ENCODE measurements at places on chromosomes 16 and 17.
A peak's percentile ranks its signal among the peaks of the same experiment; 100 is the strongest.

GRCh38 chr16:86494039-86494564 is 16.2 kb upstream of the FOXF1 start:
- DNase-seq = no peak

DNA sequence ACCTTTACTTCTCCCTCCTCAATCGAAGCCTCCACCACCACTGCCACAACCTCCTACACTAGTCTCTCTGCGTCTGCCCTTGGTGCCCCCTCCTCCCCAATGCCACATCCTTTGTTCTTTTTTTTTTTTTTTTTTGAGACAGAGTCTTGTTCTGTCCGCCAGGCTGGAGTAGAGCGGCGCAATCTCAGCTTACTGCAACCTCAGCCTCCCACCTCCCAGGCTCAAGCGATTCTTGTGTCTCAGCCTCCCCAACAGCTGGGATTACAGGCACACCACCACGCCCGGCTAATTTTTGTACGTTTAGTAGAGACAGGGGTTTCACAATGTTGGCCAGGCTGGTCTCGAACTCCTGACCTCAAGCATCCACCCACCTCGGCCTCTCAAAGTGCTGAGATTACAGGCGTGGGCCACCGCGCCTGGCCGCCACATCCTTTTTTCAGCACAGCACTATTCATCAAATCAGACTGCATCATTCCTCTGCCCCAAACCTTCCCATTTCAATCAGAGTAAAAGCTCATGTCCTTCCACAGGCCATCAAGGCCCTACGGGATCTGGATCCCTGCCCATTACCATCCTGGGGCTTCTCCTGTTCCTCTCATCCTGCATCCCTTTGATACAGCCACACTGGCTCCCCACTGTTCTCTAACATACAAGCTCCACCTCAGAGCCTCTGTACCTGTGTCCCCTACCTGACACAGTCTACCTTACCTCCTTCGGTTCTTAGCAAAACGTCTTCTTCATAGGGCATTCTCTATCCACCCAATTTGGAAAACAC is 2.0 kb downstream of the KLHL11 start:
- no peak for DNase-seq

- peak; percentile 70 for DNase-seq
Measured at GRCh38 chr17:44095647-44096496, 25.3 kb downstream of the G6PC3 start.

- peak; percentile 92 for DNase-seq
Measured at GRCh38 chr17:66549731-66550207, 247.4 kb downstream of the PRKCA start.

DNA sequence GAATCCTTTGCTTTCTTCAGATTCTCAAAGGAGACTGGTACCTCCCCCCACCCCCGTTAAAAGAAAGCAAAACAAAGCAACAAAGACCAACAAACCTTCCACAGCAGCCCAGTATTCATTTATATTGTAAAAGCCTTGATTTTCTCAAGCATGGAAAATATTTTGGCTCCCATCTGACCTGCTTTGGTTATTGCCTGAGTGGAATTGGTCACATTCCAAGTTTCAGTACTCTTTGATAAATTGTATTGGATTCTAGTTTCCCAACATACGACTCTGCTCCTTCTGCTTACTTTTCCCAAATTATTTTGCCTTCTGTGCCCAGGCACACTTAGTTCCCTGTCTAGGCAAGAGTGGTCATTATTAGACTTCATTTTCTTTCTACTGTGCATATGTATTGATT is 1.3 kb downstream of the ABCC11 start:
- DNase-seq = no peak

GRCh38 chr17:44362949-44363612 is 572 bp downstream of the FAM171A2 start:
- no peak for DNase-seq

DNA sequence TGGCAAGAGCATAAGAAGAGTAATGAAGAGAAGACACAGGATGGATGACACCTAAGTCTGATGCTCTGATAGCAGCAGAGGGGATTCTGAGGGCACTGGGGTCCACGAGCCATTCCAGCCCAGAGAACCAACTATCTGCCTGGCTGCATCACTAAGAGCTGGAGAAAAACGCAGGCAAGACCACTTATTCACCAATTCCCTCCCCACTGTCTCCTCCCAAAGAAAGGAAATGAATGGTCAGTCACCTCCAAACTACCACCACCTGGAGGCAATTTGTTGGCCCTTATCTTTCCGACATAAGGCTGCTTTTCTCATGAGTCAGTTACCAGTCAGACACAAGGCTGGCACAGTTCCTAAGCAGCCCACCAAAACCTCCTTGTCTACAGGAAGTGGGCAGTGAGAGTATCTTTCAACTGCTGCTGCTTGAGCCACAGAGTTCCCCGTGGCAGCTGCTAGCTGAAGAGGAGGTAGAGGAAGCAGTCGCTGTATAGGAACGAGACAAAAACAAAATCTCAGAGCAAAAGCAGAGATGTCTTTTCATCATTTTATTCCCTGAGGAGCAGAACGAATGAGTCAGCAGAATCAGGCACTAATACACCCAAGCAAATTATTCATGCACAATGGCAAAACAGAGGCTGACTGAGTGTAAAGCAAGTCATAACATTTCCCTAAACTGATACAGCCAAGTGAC is 111.1 kb downstream of the SMG6 start:
- peak; percentile 95 for DNase-seq

DNA sequence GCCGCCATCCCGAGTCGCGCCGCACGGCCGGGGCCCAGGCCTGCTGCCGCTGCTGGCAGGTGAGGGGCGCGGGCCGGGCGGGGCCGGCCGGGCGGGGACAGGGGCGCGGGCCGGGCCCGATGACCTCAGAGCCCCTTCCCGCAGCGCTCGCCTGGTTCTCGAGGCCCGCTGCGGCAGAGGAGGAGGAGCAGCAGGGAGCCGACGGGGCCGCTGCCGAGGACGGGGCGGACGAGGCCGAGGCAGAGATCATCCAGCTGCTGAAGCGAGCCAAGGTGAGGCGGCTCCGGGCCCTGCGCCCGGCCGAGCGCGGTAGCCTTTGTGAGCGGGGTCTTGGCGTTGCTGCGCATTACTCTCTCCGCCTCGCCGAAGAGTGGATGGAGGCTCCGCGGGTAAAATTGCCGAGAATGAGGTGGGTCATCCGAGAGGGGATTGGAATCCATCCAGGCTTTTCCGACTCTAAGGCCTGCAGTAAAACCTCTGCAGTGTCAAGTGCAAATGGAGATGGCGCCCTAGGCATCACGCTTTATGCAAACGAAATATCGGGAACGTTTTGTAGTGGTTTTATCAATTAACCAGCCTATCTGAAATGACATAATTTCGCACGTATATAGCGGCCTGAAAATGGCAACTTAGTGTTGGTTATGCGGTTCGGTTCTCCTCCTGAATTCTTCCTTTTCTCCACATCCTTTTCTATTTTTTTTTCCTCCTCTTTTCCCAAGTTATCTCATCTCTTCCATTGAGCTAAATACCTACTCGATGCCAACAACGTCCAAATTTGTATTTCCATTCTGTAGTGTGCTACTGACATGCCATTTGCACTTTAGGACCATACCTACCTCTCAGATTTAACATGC is 577 bp downstream of the TTC19 start:
- no peak for DNase-seq

GRCh38 chr16:70495425-70496182 is 27.8 kb downstream of the COG4 start:
- DNase-seq = no peak

DNA sequence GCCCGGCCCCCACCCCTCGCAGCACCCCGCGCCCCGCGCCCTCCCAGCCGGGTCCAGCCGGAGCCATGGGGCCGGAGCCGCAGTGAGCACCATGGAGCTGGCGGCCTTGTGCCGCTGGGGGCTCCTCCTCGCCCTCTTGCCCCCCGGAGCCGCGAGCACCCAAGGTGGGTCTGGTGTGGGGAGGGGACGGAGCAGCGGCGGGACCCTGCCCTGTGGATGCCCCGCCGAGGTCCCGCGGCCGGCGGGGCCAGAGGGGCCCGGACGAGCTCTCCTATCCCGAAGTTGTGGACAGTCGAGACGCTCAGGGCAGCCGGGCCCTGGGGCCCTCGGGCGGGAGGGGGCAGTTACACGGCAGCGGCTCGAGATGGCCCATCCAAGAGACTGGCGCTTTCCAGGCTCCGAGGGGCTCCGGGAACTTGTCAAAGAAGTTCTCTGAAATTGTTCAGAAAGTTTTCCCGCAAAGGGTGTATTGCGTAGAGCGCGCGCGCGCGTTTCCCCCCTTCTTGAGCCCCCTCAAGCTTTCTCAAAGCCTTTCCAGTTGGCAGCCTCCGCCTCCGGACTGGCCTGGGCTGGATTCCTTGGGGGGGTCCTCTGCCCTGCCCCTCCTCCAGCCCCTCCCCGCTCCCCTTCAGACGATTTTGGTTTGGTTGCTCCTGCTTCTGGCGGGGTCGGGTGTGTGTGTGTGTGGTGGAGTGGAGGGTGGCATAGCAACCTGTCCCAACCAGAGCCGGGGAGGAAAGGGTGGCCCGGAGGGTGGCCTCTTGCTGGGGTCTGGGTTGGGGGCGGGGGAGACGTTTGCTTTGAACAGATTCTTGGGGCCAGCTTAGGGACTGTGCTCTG is 504 bp downstream of the ERBB2 start:
- DNase-seq = no peak

DNA sequence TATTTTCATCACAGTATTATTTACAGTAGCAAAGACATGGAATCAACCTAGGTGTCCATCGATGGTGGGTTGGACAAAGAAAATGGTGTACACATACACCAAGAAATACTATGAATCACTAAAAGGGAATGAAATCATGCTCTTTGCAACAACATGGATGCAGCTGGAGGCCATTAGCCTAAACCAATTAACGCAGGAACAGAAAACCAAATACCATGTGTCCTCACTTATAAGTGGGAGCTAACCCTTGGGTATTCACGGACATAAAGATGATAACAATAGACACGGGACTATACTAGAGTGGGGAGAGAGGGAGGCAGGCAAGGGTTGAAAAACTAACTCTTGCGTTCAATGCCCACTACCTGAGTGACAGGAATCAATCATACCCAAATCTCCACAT is 41.0 kb downstream of the MRPS23 start:
- no peak for DNase-seq

GRCh38 chr16:9258423-9259051 is 167.1 kb downstream of the HAPSTR1 start:
- DNase-seq = no peak

DNA sequence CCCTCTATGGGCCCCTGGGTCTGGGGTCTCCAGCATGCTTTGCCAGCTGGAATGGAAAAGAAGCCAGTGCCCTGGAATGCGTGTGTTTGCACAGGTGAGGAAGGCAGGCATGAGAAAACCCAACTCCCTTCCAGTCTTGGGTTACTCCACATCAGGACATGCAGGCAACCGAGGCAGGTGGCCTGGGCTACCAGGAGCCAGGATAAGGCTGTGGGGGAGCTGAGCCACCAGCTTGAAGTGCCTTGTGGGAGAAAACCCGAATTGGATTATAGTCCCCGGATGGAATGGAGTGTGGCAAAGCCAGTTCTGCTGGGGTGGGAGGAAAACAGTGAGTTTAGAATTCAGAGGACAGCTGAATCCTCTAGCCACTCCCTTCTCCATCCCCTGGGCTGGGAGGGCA is 7.2 kb downstream of the SRCIN1 start:
- DNase-seq = no peak

DNA sequence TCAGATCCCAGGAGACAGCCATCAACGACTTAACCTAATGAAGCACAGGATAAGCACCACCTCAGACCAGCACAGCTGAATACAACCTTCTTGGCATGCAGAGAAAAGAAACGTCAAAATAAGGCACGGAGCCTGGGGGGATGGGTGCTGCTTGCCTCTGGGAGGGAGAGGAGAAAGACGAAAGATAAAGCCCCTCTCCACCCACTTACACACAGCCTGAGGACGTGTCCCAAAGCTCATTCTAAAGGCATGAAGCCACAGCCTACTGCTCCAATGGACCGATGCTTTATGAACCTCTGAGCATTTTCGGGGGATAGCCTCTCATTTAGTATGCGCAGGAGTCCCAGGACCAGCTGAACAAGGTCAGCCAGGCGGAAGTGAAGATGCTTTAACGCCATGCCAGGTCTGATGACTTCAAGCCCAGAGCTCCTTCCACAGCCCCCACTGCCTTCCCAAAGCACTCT is 31.1 kb downstream of the ST3GAL2 start:
- DNase-seq = no peak

GRCh38 chr17:44940317-44940716 is 7.3 kb downstream of the KIF18B start:
- DNase-seq = no peak

GRCh38 chr17:65074778-65075250 is 18.3 kb upstream of the GNA13 start:
- DNase-seq = no peak

GRCh38 chr16:74372953-74373846 is 2.9 kb upstream of the NPIPB15 start:
- no peak for DNase-seq

- no peak for DNase-seq
Measured at GRCh38 chr16:48818257-48818656, 208.3 kb upstream of the N4BP1 start.

GRCh38 chr16:11698271-11698689 is 30.0 kb downstream of the SNN start:
- DNase-seq = no peak

GRCh38 chr17:29449865-29450671 is 59.9 kb downstream of the TAOK1 start:
- no peak for DNase-seq

- no peak for DNase-seq
Measured at GRCh38 chr17:82489117-82489516, 30.4 kb upstream of the FOXK2 start.

DNA sequence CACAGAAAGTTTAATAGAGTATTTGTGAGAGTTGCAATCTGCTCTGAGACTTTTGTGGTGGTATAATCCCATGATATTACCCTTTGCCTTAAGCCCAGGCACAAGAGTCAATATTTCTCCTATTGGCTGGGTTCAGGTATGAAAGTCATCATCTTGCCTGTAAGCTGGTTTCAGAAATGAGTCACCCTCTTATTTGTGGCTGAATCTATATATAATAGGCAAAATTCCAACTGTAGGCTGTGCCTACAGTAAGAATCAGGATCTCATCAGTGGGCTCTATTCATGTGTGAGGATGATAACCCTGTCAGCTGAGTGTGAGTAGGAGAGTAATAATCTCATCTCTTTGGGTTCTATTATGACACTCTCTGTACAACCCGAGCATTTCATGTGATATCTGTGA is 2103.1 kb downstream of the TP53TG3F start:
- no peak for DNase-seq

GRCh38 chr17:7782240-7782639 is 51.8 kb upstream of the KDM6B start:
- DNase-seq = peak; percentile 27

- DNase-seq = peak; percentile 23
Measured at GRCh38 chr16:4846503-4846900, 586 bp downstream of the GLYR1 start.

- DNase-seq = no peak
Measured at GRCh38 chr16:20249211-20249610, 78.1 kb downstream of the GP2 start.

- no peak for DNase-seq
Measured at GRCh38 chr17:15341385-15341849, at the start of gene TEKT3. TEKT3 (minus strand) TSS chr17:15341597; CDS start chr17:15331585, 10,012 bp downstream.

GRCh38 chr17:77125432-77125901 is 15.3 kb upstream of the SEC14L1 start:
- DNase-seq = peak; percentile 61

- DNase-seq = no peak
Measured at GRCh38 chr17:4998027-4998731, 429 bp downstream of the KIF1C start.
